ENCODE measurements at places on chromosomes 1 and 21.

GRCh38 chr1:119075614-119076013 lies 64.8 kb downstream of the WARS2 start:
- no peak for DNase-seq

GRCh38 chr21:27192281-27192949 lies 225.5 kb upstream of the ADAMTS5 start:
- DNase-seq = no peak

DNA sequence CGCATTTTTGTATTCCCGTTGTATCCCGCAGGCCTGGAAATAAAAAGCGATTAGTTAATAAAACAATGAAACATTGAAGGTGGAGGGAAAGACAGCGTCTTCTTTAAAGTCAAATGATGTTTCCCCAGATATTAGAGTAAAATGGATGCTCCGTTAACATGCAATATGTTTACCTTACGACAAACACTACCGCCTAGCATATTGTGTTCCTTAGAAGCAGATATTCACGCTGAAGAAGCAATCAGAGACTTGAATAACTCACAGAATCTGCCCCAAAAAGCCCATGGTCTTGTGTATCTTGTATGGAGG lies 583 bp upstream of the B4GALT3 start:
- no peak for DNase-seq

- no peak for DNase-seq
These were observed 9.2 kb upstream of the ZNF644 start for GRCh38 chr1:91031081-91031480.

- no peak for DNase-seq
These were observed 117.7 kb upstream of the DSCAM start for GRCh38 chr21:40964691-40965090.

GRCh38 chr1:101139821-101140718 lies 96.7 kb upstream of the S1PR1 start:
- no peak for DNase-seq

DNA sequence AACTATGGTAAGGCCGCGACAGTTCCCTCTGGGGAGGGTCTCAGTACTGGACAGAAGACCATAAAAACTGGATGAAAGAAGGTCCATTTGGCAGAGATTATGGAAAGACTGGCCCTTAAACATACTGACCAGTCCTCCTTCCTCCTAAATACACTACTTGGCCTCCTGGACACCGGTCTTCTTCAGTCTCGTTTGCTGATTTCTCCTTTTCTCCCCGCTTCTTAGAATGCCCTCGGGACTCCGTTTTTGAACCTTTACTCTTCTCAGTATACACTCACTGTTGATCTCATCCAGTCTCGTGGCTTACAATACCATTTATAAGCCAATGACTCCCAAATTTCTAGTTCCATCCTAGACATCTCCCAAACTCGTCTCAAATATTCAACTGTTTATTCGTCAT lies 694 bp upstream of the MRPL9 start:
- DNase-seq = no peak

DNA sequence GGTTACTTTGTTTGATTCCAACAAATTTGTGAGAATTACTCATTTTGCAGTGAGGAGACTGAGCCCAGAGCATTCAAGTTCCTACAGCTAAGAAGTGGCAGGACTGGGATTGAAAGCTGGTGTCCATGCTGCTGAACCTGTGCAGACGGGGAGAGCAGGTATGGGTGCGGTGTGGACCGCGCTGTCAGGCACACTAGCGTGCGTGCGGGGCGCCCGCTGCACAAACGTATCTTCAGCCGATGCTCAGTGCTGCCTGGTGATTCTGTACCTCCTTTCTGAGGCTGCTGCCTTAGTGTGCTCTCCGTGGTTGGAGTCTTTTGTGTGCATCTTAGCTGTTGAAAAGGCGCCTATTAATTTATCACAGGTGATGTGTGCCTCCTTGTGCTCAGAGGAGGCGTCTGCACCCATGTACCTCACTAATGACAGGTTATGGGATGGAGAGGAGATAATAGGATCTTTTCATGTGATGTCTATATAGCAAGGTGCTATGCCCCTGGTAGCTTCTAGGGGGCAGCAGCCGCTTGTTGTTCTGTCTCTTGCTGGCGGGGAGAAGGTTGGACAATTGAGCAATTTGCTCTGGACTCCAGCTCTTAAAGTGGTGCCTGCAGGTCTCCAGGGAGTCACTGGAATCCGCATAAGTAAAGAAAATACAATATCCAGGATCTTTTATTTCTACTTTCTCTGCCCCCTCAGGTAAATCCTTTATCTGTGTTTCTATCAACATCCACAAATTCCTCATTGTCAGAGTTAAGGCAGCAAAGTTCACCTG lies 32.5 kb downstream of the PEX14 start:
- DNase-seq = peak; percentile 27

DNA sequence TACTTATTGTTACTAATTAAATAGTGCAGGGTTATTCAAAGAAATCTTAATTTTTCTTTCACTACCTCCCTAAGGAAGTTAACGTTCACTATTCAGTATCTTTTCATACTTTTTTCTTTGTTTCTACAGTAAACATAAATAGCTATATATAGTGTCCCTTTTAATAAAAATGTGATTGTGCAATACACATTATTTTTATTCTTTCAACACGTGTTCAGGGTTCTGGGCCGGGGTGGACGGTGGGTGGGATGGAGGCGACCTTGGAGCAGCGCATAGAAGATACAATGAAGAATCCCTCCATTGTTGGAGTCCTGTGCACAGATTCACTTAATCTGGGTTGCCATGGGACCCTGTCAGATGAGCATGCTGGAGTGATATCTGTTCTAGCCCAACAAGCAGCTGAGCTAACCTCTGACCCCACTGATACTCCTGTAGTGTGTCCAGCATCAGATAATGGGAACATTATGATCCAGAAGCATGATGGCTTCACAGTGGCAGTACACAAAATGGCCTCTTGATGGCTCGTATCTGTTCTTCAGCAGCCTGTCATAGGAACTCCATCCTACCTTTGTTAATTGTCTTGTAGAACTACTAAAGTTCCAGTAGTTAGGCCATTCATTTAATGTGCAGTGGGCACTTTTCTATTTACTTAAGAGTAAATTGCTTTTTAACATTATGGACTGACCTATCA lies 155.9 kb upstream of the L1TD1 start:
- no peak for DNase-seq

GRCh38 chr1:52414942-52415341 lies 10.5 kb downstream of the PRPF38A start:
- no peak for DNase-seq

DNA sequence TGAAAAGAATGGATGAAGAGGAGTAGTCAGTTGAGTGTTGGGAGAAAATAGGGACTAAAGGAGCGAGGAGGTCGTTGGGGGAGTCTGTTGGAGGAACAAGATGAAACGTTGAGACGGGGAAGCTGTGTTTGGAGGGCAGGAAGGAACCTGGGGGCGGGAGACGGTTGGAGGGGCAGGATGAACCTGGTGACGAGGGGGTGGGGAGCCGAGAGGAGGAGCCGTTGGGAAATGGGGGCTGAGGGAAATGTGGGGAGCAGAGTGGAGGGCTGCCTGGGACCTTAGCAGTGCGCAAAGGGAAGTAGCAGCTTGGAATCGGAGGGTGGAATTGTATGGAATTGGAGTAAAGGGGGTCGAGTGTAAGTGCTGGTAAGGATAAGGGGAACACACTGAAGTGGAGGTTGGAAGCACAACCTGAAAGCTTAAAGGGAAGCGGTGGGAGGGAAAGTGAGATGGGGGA lies 630 bp downstream of the MTF2 start:
- DNase-seq = no peak

Data from stimulated activated CD8-positive, alpha-beta memory T cell treated with anti-CD3 and anti-CD28 coated beads, Interleukin-7, amount 100 ng/mL, for 1 hour (primary cell).